HS-27A (cell line): ENCODE measurements at places on chromosomes 3 and 15.

DNA sequence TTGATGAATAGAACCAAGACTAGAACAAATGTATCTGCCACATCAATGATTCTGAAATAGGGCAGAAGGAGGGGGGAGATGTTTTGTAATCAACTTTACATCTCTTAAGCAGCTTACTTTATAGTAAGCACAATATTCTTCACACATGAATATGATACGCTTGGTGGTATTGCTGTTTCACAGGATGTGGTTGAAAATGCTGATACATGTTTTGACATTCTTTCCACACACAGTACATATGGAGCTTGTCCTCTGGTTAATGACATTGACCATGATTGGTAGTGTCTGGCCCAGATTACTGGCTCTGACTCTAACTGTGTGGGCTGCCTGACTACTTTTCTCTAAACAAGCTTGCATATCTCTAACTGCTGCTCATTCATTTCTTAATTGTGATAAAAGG lies 168.9 kb downstream of the KLHL25 start:
- no peak for DNase-seq

DNA sequence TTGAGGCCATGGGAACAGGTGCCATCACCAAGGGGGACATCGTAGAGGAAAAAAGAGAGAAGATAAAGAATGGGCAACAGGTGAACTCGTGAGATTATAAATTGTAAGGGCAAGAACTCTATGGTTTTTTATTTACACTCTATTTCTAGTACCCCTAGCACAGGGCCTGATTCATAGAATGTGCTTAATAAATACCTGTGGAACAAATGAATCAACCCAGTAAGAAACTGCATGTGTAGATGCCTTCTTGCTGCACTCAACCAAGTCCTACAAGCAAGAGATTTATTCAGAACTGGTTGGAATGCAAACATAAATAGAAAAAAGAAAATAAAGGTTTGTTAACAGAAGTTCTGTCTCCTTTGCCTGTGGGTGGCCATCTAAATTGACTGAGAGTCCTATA lies 18.7 kb upstream of the KPNA1 start:
- DNase-seq: no peak

DNA sequence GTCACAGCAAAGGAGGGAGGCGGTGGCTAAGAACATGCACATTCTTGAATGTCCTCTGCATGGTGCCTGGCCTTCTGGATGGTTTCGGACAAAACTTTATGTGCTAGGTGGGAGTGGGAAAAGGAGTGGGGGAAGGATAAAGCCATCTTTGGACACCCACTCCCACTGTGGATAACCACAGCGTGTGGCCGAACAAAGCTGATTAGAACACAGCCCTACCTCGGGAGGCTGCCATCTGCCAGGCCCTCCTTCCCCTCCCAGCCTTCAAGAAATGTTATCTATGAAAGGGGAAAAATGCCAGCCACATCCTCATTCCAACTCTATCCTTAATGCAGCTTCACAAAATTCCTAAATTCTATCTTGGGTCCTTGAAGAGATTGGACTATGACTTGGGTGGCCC lies 18.8 kb downstream of the AMOTL2 start:
- DNase-seq: no peak

GRCh38 chr15:83835479-83835878 lies 181.6 kb downstream of the ADAMTSL3 start:
- no peak for DNase-seq

DNA sequence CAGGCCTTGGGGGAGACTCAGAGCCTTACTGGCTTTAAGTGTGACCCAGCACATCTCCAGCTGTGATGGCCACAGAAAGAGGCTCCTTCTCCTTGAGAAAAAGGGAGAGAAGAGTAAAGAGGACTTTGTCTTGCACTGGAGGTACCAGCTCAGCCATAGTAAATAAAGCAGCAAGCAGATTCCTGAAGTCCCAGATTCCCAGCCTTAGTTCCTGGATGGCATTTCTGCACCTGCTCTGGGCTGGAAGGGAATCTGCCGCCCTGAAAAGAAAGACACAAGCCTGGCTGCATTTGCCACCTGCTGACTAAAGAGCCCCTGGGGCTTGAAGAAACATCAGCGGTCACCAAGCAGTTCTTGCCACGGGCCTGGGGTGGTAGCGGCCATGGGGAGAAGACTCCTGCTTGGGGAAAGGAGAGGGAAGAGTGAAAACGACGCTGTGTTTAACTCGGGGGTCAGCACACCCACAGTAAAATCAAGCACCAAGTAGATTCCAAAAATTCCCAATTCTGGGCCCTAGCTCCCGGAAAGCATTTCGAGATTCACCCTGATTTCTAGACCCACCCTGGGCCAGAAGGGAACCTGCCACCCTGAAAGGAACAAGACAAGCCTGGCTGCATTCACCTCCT lies 24.2 kb upstream of the TNK2 start:
- DNase-seq: no peak

GRCh38 chr3:15300323-15301078 lies 31.9 kb downstream of the SH3BP5 start:
- DNase-seq: no peak
